PC-9 (cell line): ENCODE measurements at places on chromosomes 5 and 9. TPM values are rescaled to one million over a fixed set of nuclear protein-coding genes. Genes with fewer than 3 reads are reported as not detected.

The ZNF354C gene
- 2.5 and 2.7 TPM in 2 replicates for total RNA-seq

The FREM1 gene
- 0.17 and 0.45 TPM in 2 replicates for total RNA-seq

The NUTM2G gene
- total RNA-seq: not detected in 2 replicates

The BHMT gene
- total RNA-seq: not detected in 2 replicates

The TSLP gene
- not detected in 2 replicates for total RNA-seq

The ABLIM3 gene
- total RNA-seq: 101 and 111 TPM in 2 replicates

The PCDHB5 gene
- not detected in 2 replicates for total RNA-seq

The FGD3 gene
- 84.9 and 89.0 TPM in 2 replicates for total RNA-seq

The GOLM1 gene
- total RNA-seq: 92.5 and 94.7 TPM in 2 replicates

The PRUNE2 gene
- total RNA-seq: 0.20 TPM in 1 of 2 replicates, not detected in the other

The COL23A1 gene
- total RNA-seq: not detected in 2 replicates

The IRX2 gene
- not detected in 2 replicates for total RNA-seq

The CMYA5 gene
- 0.81 and 0.88 TPM in 2 replicates for total RNA-seq

The F2RL2 gene
- total RNA-seq: 1.5 and 3.5 TPM in 2 replicates

The SV2C gene
- not detected in 2 replicates for total RNA-seq

The WNT8A gene
- total RNA-seq: 0.35 TPM in 1 of 2 replicates, not detected in the other

The SAPCD2 gene
- 46.9 and 50.3 TPM in 2 replicates for total RNA-seq

The ATOX1 gene
- 175 and 201 TPM in 2 replicates for total RNA-seq

The ODF2 gene
- total RNA-seq: 49.4 and 58.2 TPM in 2 replicates

The ALDOB gene
- total RNA-seq: not detected in 2 replicates

The TXN gene
- total RNA-seq: 1,110 and 1,260 TPM in 2 replicates

The MEF2C gene
- 1.6 and 2.5 TPM in 2 replicates for total RNA-seq
